Germinal center (tissue), 1 donor: ENCODE measurements at places on chromosomes 6 and 20.

GRCh38 chr6:106906232-106906631, 68.3 kb downstream of the CD24 start:
- DNase-seq, result no peak

DNA sequence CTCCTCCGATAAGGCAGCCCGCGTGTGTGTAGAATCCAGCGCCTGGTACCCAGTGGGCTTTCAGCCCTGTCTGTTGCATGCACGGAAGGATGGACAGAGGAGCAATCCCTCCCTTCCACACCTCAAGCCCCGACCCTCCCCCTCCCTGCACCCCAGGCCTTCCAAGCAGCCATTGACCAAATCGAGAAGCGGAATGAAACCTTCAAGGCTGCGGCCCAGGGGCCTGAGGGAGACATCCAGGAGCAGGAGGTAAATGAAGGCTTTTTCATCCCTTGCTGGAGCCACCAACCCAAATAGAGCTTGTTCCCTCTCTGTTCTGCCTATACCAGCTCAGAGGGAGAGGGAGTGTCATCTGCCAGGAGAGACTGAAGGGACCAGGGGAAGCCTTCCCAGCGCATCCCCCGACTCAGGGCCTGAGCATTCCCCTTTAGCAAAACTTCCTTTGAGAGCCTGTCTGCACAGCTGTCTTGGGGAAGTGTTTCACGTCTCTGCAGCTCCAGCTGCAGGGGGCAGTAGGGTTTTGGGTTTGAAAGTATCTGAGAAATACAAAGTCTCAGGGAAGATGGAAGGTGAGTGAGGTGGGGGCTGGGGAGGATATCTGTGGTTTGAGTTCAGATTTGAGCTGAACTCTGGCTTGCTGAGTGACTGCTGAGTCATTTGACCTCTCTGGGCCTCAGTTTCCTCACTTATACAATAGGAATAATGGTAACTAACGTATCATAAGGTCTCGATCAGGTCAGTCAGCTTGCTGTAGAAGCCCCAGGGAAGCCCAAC, 16.1 kb downstream of the FGD2 start:
- DNase-seq, result no peak

GRCh38 chr6:12882761-12883290, 166.3 kb downstream of the PHACTR1 start:
- no peak for DNase-seq

- DNase-seq, result no peak
Observed at GRCh38 chr6:108134213-108134970, 31.4 kb upstream of the NR2E1 start.

GRCh38 chr20:62671765-62672164, 29.5 kb downstream of the SLCO4A1 start:
- no peak for DNase-seq

GRCh38 chr6:7144872-7145584, 37.3 kb downstream of the RREB1 start:
- DNase-seq, result no peak

DNA sequence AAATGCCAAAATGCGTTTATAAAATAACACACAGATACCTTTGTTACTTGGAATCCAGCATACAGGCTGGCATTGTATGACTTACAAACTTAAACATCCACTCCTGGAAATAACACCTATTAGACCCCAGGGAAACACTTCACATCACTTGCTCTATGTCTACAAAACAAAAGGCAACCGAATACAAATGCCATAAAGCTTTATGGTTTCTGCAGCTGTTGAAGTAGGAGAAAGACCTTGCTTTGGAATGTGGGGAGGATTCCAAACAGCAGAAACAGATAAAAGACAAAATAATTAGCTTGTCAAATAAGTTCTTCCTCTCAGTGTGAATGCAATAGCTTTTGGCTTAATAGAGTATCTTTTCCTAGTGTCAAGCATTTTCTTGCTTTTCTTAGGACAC, 9.8 kb upstream of the AMD1 start:
- no peak for DNase-seq

GRCh38 chr6:165746331-165746730, 83.3 kb upstream of the PDE10A start:
- no peak for DNase-seq

DNA sequence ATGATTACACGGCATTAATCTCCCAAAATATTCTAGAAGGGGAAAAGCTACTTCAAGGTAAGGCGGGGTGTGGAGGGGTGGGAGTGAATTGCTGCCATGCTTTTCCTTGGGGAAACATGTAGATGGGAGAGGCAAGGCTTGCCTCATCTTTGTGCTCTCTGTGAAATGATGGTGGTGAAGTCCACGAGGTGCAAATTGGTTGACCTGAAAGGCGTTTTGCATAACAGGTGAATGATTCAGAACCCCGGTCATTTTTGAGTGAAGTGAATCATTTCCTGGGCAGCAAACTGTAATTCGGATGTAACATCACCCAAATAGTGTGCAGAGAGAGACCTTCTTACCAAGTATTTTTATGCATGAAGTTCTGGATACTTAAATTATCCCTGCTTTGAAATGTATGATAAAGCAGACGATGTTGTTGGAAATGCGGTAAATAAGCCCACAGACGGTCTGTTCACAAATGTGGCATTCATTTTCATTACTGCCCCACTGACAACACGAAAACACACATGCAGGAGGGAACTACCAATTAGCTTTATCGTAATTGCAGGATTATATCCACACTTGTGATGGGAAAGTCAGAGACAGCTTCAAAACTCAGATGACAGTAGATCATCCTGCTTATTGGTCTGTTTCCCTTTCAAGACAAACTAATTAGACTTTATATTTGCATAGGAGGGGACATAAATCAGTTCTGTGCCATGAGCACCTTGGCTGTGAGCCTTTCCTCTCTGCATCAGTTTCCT, 3.0 kb downstream of the CDH4 start:
- DNase-seq, result no peak

GRCh38 chr20:45404438-45404837, 3.7 kb upstream of the DBNDD2 start:
- DNase-seq, result no peak

DNA sequence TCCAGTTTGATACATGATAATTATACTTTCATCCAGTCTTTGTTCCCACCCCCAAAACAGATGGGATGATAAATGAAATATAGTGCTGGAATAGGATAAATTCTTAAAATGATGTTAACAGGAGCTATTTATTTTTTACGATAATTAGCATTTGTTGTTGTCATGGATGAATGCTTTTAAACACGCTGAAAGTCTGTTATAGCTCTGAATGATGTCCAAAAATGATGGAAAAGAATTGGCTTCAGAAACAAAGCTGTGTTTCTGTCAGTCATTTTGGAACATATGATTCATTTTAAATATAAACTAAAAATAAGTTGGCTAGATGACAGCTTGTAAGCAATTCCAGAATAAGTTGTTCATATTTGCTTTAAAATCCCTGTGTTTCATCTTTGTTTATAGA, 237.4 kb downstream of the GRIK2 start:
- no peak for DNase-seq

GRCh38 chr6:72650081-72650745, 28.3 kb downstream of the KCNQ5 start:
- DNase-seq, result no peak

GRCh38 chr20:6700563-6701329, 66.7 kb upstream of the BMP2 start:
- DNase-seq, result no peak

DNA sequence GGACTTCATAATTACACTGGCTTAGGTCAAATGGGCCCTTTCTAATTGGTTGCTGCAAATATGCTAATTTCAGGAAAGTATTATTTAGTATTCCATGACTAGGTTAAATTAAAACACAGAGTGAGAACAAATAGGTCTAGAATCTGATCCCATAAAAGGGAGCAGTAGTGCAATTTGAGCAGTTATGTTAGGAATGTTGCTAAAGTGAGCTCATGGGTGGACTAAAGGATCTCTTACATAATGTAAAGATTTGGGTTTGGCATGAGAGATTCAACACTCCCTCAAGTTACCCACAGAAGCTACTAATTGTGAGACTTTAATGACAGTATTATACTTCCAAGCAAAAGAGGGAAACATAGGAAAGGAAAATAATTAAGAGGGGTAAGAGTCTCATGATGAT, 109.1 kb downstream of the C6orf58 start:
- DNase-seq, result no peak

- no peak for DNase-seq
Observed at GRCh38 chr6:113104951-113105350, 752.2 kb upstream of the MARCKS start.

GRCh38 chr6:31004794-31005193, 5.5 kb upstream of the MUC22 start:
- no peak for DNase-seq

DNA sequence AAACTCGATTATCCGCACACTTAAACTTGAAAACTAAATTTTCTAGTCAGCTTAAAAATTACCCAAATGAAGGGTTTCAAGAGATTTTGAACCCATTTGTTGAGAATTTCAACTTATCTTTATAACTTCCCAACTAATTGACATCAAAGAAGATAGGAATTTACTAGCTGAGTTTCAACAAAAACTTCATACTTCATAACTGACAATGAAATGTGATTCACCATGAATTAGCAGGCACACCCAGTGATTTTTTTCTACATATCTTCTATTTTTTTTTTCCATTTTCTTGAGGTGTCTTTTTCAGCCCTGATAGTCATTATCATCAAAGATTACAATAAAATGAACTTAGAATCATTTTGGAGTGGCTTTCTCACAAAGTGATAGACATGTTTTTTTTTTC, 26.7 kb downstream of the TNFAIP3 start:
- no peak for DNase-seq

- DNase-seq, result no peak
Observed at GRCh38 chr6:15960740-15961634, 167.9 kb upstream of the MYLIP start.

DNA sequence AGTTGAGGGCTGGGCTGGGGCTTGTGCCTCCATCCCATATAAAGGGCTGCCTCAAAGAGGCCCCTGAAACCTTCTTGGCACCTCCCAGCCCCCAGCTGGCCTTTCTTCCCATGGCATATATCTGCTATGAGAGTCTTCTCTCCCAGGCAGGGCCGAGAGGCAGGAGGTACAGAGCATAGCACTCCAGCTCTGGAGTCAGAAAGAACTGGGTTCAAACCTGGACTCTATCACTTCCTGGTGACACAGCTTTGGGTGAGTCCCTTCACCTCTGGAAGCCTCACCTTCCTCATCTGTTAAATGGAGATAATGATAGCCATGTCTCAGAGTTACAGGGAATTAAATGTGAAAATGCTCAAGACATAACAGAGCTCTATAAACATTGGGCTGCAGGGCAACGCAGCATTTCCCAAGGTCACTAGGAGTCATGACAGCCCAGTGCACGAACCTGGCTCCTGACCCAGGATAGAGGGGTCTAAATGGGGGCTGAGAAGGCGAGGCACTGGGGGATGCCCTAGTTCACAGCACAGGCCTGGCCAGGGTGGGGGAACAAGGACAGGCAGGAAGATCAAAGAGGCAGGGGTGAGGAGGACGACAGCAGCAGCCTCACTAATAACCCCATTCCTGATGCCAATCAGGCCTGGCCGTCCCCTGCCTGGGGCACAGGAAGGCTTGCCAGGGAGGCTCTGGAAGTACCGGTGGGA, 1.9 kb downstream of the FAM83C start:
- no peak for DNase-seq

- DNase-seq, result no peak
Observed at GRCh38 chr6:150994026-150994425, 128.5 kb downstream of the MTHFD1L start.

DNA sequence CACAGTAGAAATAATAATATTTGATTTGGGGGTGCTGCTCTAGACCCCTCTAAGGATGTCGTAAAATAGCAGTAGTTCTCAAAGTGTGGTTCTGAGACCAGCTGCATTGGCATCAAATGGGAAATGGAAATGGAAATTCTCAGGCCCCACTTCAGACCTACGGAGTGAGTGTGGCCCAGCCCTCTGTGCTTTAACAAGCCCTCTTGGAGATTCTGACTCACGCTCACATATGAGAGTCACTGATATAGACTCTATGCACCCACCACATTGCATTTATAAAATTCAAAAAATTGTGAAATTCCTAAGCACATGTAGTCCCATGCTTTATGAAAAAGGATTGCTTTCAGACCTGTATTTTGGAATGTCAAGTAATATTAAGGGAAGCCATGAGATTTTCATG, 14.2 kb upstream of the PPP1R16B start:
- no peak for DNase-seq

GRCh38 chr20:53872561-53873229, 197.7 kb downstream of the BCAS1 start:
- DNase-seq, result peak; percentile 44

DNA sequence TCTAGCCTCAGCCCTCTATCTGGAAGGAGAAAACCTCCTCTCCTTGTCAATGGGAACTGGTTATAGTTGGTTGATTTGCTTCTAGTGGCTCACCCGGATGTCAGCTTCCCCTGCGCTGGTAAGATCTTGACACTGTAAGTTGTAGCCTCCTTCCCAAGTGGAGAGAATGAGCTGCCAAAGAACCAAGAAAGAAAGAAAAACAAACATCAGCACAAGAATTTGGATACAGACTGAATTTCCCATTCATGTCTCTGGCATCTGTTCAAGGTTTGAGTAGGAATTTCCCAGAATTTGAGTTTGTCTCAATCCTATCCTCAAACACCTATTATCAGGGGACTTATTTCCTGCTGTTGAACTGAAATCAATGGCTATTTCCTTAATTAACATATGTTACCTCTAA, 44.1 kb downstream of the ELOVL2 start:
- DNase-seq, result no peak

DNA sequence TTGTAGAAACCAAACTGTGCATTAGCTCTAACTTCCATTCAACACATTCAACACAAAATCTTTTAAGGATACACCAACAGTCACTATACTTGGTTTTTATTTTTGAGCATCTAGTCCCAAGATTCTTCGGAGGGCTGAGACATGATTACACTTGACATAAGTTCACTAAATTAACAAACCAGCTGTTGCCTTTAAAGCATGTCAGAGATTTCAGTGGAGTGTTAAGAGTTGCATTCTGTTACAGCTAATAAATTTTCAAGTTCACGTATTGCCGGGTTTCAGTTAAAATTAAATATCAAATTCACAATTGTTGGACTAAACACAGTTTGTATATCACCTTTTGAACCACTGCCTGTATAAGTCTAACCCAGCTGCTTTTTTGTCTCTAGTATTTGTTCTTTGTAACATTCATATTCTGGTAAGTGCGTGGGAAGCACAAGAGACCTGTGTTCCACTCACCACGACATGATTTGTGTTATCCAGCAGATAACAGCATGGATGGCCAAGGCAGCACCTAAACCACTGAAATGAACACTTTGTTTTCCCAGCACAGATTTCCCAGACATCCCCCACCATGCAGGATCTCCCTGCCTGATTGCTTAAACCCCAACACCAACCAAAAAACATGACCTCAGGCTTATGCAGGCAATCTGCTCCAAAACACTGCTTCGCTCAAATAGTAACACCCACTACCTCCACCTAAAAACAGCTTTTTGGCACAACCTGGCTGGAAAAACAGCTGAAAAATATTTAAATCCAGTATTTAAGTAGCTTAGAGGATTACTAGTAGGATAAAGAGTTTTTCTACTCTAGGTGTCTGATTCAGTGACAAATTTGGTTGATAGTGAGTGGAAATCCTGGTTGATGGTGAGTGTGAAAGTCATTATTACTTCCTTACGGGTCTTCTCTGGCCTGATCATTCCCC, 286.5 kb upstream of the NT5E start:
- no peak for DNase-seq
